Activated CD4-positive, alpha-beta T cell treated with anti-CD3 and anti-CD28 coated beads, Interleukin-2, amount 10 ng/mL, durations not matched to agents 7 days and 5 days (primary cell): ENCODE measurements at places on chromosomes 3 and 15.

DNA sequence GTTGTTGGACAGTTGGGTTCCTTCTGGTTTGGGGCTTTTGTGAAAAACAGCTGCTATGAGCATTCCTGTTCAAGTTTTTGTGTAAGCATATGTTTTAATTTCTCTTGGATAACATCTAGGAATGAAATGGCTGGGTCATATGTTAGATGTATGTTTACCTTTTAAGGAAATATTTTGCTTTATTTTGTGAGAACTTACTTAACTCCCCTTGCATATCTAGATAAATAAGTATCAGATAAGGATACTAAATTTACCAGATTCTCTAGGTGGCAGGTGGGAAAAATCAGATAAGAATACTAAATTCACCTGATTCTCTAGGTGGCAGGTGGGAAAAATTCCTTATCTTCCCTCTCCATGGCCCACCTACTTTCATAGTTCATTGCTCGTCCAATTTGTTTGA, 1.1 kb upstream of the PLS1 start:
- peaks cover 9% of the 10 kb centered on the region for H3K27me3 ChIP-seq
- H3K4me3 ChIP-seq: peak overlapping the region; percentile 96
- no peak overlapping the region for H3K27ac ChIP-seq
- DNase-seq: no peak
- H3K36me3 ChIP-seq: no peaks in the 10 kb centered on the region
- H3K4me1 ChIP-seq: peaks cover 21% of the 10 kb centered on the region

GRCh38 chr15:33735637-33736247, 232.6 kb upstream of the CHRM5 start:
- H3K27ac ChIP-seq: no peak overlapping the region
- peaks cover 2% of the 10 kb centered on the region for H3K4me1 ChIP-seq
- no peaks in the 10 kb centered on the region for H3K36me3 ChIP-seq
- peak; percentile 23 for DNase-seq
- H3K27me3 ChIP-seq: no peaks in the 10 kb centered on the region

GRCh38 chr15:75178938-75179745, 22.5 kb upstream of the C15orf39 start:
- H3K4me3 ChIP-seq: no peak overlapping the region
- H3K27me3 ChIP-seq: peaks cover 50% of the 10 kb centered on the region
- no peaks in the 10 kb centered on the region for H3K36me3 ChIP-seq
- peaks cover 11% of the 10 kb centered on the region for H3K4me1 ChIP-seq
- DNase-seq: no peak
- H3K27ac ChIP-seq: no peak overlapping the region

DNA sequence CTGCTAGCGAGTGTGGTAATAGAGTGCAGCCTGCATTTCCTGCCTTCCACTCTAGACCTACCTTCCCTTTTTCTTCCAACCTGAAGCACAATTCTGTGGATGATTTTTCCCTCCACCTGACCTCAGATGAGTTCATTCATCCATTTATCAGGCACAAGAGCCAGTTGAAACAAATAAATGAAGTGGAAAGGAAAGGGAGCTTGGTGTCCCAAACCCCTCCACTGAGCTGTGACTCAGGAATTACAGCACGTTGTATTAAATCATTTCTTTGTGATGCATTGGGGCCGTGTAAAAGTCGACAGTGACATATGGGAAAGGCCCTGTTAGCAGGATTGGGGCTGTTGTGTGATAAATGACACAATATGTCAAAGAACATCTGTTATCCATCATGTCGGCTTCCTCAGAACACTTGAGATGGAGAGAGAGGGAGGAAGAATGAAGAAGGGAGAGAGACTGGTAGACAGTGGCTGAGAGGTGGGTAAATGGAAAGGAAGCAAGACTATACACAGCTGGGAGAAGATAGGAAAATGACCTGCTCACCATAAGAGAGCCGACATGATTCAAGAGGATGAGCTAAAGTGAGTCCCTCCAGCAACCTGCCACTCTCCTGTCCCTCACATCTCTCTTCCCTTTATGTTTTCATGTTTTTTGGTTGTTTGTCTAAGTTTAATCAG, 366.0 kb downstream of the AGBL1 start:
- H3K4me3 ChIP-seq: no peak overlapping the region
- H3K27me3 ChIP-seq: no peaks in the 10 kb centered on the region
- no peak overlapping the region for H3K27ac ChIP-seq
- H3K36me3 ChIP-seq: no peaks in the 10 kb centered on the region

DNA sequence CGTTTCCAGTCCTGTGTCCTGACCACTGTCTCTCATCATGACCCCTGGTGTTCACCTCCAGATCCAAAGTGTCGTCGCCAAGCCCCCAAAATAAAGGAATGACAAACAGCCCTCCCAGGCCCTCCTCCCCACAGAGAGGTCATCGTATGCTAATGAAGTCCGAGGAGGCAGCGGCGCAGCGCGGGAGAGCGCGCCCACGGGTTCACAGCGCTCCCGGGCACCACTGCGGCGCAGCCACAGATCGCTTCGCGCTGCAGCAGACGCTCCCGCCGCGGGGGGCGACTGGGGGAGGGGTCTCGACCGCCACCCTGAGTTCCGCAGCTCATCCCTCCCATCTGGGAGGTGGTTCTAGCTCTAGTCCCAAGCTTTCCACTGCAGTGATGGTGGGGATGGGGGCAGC, 1.3 kb downstream of the DGKG start:
- no peak overlapping the region for H3K27ac ChIP-seq
- H3K36me3 ChIP-seq: no peaks in the 10 kb centered on the region
- no peak for DNase-seq
- no peak overlapping the region for H3K4me3 ChIP-seq

- H3K27ac ChIP-seq: no peak overlapping the region
- no peak overlapping the region for H3K4me3 ChIP-seq
- no peaks in the 10 kb centered on the region for H3K27me3 ChIP-seq
- H3K4me1 ChIP-seq: no peaks in the 10 kb centered on the region
These were observed 211.6 kb downstream of the GBE1 start for GRCh38 chr3:81549831-81550230.
